Midbrain (tissue), 1 donor: ENCODE measurements at places on chromosomes 11 and 22.

- no peak for DNase-seq
Measured at GRCh38 chr11:650482-650881, 13.4 kb downstream of the DRD4 start.

DNA sequence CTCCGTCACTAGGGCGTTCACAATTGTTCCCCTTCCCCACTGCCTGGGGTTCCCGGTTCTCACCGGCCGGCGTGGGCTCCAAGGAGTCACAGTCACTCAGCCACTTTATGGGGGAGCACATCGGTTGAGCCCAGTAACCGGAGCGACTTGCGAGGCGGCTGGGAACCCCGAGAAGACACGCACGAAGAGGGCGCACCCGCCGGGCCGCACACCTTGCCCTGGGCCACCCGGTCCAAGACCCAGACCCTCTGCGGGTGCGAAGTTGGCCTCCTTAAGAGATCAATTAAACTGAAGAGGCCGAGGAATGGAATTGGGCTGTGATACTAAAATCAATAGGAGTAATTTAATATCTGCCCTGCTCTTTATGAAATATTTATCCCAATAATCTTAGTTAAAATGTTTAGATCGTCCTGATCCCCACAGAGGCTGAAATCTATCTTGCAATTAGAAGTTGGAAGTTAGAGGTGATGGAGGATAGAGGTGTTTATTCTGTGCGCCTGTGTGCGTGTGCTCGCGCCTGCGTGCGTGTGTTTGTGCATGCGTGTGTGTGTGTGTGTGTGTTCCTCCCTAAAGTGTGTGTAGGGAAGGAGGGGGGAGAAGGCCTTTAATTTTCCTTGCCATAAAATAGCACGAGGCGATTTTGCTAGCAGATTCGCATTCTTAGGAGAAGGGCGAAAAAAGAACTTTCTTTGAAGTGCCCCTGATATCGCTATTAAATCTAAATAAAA is 954 bp upstream of the MN1 start:
- no peak for DNase-seq

DNA sequence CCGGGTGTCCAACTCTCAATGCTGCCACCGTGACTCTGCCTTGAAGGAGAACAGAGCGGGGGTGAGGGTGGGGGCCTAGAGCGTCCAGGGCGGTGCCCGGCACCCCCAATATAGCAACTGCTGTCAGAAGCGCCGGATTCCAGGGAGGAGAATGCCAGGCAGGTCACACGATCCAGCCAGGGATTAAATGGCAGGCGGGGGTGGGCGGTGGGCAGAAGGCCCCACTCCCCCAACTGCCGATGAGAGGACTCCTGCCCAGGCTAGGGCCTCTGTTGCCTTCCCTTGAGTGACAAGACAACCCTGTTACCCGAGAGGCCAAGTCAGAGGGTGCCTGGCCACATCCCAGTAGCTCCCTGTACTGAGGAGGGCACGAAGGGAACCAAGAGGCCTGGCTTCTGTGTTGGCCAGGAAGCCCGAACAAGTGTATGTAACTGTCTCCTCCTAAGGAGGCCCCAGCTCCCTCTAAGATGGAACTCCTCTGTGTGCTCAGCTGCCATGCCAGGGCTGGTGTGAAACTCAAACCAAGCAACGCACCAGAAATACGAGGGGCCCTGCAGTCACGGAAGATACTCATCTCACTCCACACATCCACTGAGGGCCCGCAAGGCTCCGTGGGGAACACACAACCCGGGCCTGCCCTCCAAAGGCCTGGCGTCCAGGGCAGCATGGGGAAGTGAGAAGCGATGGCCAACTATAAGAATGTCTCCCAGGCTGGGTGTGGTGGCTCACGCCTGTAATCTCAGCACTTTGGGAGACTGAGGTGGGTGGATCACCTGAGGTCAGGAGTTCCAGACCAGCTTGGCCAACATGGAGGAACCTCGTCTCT is 3.0 kb downstream of the PACSIN3 start:
- no peak for DNase-seq

- DNase-seq: no peak
Measured at GRCh38 chr11:119727523-119728151, 1.4 kb downstream of the NECTIN1 start.

DNA sequence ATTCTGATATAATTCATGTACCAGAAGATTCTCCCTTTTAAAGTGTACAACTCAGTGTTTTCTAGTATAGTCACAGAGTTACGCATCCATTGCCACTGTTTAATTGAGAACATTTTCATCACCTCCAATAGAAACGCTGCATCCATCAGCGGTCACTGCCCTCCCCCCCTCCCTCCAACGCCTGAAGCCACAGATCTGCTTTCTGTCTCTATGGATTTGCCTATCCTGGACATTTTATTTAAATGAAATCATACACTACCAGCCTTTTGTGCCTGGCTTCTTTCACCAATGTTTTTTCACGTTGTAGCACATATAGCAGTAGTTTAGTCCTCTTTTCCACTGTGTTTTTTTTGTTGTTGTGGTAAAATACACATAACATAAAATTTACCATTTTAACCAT is 22.8 kb downstream of the TCP11L1 start:
- no peak for DNase-seq

DNA sequence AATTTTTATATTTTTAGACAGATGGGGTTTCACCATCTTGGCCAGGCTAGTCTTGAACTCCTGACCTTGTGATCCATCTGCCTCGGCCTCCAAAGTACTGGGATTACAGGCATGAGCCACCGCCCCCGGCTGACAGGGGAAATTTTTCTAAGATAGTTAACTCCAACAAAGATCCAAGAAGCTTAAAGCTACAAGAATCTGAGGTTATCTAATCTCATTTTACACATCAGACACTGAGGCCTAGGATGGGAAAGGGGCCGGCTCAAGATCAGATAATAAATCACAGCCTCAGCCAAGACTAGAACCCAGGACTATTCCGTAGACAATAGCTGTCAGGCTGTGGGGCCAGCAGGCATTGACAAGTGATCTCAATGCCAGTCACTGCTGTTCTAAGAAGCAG is 94.0 kb downstream of the AMBRA1 start:
- no peak for DNase-seq

DNA sequence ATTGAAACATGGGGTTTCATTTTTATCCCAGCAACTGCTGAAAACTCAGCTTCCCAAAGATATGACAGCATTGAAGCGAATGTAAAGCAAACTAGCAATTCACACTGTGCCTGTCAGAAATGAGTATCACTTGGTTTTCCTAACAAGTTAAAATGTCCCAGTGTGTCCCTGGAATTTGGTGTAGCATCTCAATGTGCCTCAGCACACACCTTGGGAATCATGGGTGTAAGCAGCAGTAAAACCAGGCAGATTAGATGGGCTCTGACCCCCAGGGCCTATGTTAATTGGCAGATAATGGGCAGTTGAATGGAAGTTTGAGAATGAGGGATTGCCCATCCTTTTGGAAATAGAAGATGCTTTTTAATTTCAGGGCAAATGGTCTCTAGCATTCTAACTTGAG is 784.9 kb upstream of the LRRC4C start:
- DNase-seq: no peak

GRCh38 chr22:47837703-47838102 is 1075.3 kb downstream of the TBC1D22A start:
- no peak for DNase-seq

DNA sequence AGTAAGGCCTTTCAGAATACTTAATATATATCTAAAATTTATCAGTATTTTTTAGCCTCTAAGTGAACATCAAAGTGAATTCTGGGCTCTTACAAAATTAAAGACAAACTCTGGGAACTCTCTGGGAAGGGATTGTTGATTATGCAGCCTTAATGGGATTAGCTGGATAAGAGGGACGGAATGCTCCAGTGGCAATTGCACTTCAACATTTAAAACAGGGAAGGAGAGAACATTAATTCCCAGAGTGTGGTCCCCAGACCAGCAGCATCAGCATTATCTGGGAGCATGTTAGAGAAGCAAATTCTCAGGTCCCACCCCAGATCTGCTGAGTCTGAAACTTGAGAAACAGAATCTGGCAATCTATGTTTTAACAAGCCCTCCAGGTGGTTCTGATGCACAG is 46.5 kb downstream of the POLD3 start:
- DNase-seq: no peak

GRCh38 chr11:66704659-66705360 is 24.2 kb downstream of the SPTBN2 start:
- no peak for DNase-seq

DNA sequence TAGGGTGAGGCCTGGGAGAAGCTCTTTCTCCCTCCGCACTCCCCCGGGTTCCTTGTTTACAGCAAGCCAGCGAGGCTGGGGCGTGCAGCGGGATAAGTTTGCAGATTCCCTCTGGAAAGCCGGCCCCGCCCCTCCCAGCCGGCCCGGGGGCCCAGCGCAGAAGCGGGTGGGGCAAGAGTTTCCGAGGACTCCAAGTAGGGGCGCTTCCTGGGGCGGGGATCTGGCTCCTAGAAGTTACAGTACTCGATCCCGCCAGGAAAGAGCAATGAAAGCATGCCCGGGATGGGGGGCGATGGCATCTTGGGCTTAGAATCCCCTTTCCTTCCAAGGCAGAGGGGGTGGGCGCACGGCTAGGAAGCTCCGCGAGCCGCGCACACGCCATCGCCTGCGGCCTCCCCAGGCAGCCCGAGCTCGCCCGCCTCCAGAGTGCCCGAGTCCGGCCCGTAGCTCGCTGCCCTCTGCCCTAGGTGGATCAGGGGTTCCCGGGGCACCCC is 385 bp downstream of the TST start:
- DNase-seq: peak; percentile 54
